CD4-positive, alpha-beta T cell treated with Interferon alpha-2 for 1 hour (primary cell): ENCODE measurements at places on chromosomes 1 and 21.

DNA sequence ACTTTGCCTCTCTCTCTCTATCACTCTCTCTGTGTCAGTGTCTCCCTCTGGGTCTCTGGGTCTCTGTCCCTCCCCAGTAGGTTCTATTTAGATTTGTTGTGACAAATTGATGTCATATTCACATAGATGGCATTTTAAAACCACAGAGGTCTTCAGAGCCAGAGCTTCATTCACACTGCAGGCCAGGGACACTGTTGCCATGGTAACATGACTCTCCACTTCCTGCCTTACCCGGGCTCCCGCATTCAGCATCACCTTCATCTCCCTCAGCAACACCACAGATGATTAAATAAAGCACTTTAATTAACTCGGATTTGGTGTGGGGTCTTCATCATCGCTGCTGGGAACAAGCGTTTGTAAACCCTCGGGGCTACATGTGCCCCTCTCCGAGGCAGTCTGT is 132.6 kb downstream of the ETS2 start:
- peak; percentile 28 for DNase-seq

- no peak for DNase-seq
Measured at GRCh38 chr1:11923069-11923826, 3.0 kb downstream of the KIAA2013 start.

DNA sequence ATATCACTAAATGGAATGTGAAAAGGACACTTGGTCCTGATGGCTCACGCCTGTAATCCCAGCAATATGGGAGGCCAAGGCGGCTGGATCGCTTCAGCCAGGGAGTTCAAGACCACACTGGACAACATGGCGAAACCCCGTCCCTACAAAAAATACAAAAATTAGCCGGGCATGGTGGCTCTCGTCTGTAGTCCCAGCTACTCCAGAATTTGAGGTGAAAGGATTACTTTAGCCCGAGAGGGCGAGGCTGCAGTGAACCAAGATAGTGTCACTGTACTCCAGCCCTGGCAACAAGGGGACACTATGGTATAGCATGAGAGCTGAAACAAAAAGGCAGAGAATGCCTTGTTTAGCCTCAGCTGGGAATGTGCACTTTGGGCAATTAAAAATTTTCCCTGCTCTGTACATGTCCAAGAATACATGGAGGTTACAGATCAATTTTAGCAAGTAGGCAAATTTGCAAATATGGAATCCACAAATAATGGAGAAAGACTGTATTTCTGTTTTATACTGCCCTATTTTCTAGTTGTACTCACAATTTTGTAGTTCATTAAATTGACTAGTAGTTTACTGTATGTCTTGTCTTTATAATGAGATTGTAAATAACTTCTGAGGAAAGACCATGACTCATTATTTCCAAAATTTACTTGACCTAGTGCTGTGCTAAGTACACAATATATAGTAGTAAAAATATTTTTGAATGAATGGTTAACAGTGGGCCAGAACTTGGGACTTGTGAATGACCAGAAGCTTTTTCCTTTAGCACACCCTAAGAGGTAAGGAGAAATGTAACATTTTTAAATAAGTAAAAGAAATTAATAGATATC is 2.0 kb upstream of the ANGEL2 start:
- DNase-seq = no peak

- no peak for DNase-seq
Measured at GRCh38 chr1:198701766-198702539, 63.1 kb downstream of the PTPRC start.

GRCh38 chr21:44423941-44424607 is 31.2 kb upstream of the LRRC3 start:
- no peak for DNase-seq

- DNase-seq = no peak
Measured at GRCh38 chr1:9435854-9436640, 103.2 kb upstream of the SLC25A33 start.

- DNase-seq = no peak
Measured at GRCh38 chr1:203954788-203955552, 93.6 kb downstream of the SNRPE start.

- no peak for DNase-seq
Measured at GRCh38 chr1:213744780-213745179, 243.0 kb upstream of the PROX1 start.

GRCh38 chr1:207938016-207938415 is 27.1 kb upstream of the CD34 start:
- DNase-seq = no peak

GRCh38 chr1:234139966-234140365 is 233.3 kb upstream of the COA6 start:
- no peak for DNase-seq

- DNase-seq = no peak
Measured at GRCh38 chr1:79974659-79975058, 968.1 kb upstream of the ADGRL4 start.

GRCh38 chr1:240287722-240288121 is 196.0 kb downstream of the FMN2 start:
- DNase-seq = no peak

DNA sequence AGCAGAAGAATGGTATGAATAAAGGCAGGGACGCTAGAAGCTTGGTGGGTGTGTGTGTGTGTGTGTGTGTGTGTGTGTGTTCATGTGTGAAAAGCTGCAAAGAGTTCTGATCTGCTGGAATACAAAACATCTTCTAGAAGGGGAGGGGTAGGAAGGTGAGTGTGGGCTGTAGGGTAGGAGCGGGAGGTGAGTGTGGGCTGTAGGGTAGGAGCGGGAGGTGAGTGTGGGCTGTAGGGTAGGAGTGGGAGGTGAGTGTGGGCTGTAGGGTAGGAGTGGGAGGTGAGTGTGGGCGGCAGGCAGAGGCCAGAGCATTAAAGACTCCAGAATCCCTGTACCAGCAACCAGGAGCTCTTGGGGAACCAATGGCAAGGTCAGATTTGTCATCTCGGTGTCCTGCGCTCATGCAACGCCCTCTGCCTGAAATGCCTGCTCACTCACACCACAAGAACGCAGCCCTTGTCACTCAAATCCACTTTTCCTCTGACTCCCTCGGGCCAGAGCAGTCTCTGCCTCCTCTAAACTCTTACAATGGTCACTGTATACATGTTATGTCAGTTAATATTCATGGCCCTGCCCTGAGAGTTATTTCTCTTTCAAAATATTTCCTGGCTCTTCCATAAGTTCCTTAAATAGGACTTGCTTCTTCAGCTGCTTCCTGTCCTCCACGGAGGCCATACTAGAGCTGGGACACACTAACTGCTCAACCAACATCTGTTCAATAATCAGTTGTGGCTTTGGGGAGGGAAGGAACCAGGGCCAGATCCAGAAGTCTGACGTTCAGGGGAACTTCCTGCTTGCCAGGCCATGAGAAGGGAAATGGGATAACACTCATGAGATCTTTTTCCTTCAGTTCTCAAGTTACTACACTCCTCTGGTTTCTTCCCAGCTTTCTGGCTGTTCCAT is 53.6 kb upstream of the ZNF644 start:
- DNase-seq = no peak

GRCh38 chr1:86582161-86582560 is 35.3 kb downstream of the CLCA4 start:
- DNase-seq = no peak

- no peak for DNase-seq
Measured at GRCh38 chr21:20511216-20511880, 486.9 kb upstream of the NCAM2 start.
